COR-L47 (cell line): ENCODE measurements at places on chromosomes 5 and 9.
A peak's percentile ranks its signal among the peaks of the same experiment; 100 is the strongest.

DNA sequence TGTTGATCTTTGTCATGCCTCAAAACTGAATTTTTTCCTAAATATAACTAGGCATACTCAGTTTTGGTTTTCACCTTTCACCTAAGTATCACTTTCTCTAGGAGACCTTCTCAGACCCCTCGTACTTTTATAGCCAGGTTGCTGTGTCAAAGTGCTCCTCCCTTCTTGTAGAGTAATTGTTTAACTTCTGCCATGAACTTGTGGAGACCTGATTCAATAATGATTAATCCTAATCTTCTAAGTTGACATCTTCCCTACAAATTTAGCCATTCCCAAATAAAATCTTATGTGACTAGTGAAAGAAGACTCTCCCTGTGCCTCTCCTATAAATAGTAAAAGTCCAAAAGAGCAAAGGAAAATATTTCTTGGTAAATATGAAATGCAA, 159.8 kb downstream of the SPATA31D1 start:
- no peak for DNase-seq

- no peak for DNase-seq
Observed at GRCh38 chr5:139151902-139152301, 46.3 kb downstream of the SIL1 start.

DNA sequence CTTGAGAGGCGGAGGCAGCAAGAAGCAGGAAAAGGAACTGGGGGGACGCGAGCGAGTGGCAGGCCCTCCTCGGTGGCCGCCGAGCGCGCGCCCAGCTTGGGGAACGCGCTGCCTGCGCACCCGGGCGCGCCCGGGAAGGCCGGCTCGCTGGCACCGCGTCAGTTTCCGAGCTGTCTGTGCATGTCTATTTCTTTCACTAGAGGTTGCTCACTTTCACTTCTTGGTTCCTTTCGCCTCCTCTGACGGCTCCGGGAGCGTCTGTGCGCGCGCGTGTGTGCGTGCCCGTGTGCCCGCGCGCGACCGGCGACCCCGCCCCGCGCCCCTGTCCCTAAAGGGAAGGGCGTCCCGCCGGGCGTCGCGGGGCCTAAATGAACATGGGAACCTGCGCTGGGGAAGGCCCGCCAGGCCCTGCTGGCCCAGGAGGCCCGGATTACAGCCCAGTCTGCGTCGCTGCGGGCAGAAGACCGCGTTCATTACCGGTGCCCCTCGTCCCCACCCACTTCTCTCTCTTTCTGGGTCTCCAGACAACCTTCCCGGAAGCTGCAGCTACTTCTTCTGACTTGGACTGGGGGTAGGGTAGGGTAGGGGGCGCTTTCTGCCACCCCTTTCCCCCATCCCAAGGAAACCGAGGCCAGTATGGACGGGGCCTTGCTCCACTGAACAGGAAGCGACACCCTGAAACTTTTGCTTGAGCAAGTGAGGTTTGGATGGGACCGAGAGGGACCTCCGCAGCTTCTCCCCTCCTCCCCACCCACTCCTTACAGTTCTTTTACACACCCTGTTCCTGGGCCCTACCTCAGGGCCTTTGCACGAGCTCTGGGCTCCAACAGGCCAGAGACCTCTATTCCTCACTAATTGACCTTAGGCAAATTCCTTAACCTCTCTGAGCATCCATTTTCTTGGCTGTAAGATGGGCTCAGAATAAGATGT, 205.8 kb upstream of the IER5L start:
- DNase-seq = peak; percentile 74

GRCh38 chr9:133060417-133060841, 1.4 kb upstream of the CEL start:
- no peak for DNase-seq

DNA sequence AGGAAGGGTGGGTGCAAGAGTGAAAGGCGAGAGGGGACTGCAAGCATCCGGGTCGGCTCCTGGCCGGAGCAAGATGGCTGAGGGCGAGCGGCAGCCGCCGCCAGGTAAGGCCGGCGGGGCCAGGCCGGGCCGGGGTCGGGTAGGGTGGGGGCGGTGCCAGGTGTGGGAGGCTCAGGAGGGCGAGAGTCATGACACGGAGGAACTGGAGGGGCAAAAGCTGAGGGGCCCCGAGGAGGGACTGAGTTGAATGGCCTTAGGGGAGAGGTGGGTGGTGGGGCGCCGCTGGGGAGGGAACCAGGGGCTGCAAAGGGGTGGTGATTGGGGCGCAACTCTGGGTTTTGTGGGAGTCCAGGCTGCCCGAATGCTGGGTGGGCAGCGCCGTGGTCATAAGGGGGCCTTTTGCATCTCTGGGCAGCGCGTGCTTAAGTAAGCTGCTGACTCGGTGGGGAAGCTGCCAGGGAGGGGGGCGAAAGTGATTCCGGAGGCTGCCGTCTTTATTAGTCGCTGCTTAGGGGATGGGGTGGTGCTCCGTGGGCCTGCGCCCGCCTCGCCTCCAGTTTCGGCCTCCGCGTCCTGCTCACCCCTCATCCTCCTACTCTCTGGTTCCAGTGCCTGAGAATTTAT, 425 bp downstream of the PTPA start:
- peak; percentile 20 for DNase-seq

- no peak for DNase-seq
Observed at GRCh38 chr5:82205005-82205404, 73.1 kb downstream of the RPS23 start.

GRCh38 chr9:128175102-128175563, 15.1 kb downstream of the BBLN start:
- DNase-seq = no peak

DNA sequence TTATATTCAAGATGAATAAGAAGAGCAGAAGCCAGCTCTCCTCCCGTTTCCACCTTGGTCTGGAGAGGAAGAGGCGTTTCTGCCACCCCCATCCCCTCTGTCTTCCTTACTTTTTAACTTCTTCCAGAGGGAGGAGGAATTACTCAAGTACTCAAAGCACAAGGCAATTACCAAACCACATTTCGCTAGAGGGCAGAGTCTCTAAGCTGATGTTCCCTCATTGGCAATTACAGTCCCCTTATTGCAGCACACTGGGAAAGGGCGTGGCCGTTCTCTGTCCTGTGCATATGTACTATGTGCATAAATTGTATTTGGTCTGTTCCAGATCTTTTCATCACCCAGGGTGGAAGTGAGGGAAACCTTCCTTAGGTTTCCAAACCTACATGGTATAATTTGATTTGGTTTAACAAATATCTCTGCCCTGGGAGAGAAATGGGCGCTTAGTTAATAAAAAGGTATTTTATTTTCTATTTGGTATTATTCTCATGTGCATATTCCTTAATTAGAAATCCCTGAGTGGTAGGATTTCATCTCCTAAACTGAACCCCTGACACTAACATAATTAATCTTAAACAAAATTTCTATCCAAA, 29.8 kb upstream of the ALDOB start:
- DNase-seq = peak; percentile 45

- DNase-seq = no peak
Observed at GRCh38 chr5:34803974-34804732, 34.8 kb upstream of the TTC23L start.

GRCh38 chr9:107935931-107936330, 446.4 kb upstream of the KLF4 start:
- DNase-seq = no peak

- DNase-seq = peak; percentile 62
Observed at GRCh38 chr9:91775011-91775707, 174.9 kb downstream of the ROR2 start.

- DNase-seq = no peak
Observed at GRCh38 chr5:169805937-169806700, 169.0 kb downstream of the DOCK2 start.

- no peak for DNase-seq
Observed at GRCh38 chr9:95507464-95508241, 9.1 kb downstream of the PTCH1 start.

GRCh38 chr9:72855890-72856523, 96.8 kb downstream of the ALDH1A1 start:
- no peak for DNase-seq

GRCh38 chr5:35218981-35219380, 11.3 kb downstream of the PRLR start:
- no peak for DNase-seq
